SJCRH30 (cell line): ENCODE measurements at places on chromosomes 2 and 18. TPM values are rescaled to one million over a fixed set of nuclear protein-coding genes. Genes with fewer than 3 reads are reported as not detected.

DNA sequence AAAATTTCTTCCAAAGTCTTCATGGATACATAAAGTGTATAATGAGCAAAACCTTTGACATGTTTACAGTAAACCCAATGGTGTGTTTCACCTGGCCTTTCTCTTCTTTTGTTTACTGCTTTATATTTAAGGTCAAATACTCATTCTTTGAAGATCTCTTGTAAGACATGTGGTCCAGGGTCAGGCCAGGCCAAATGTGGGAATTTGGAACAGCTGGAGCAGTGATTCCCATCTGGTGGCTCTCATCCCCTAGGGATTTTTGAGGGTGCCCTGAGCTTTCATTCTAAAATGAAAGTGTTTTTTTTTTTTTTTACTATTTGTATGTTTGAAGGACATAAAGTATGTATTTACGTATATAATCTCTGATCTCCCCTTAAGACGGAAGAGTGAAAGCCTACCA, 13.8 kb upstream of the MGAT5 start:
- no peaks in the 10 kb centered on the region for H3K27me3 ChIP-seq
- peaks cover 4% of the 10 kb centered on the region; the same call in 1 of the 2 replicates for H3K36me3 ChIP-seq
- H3K4me1 ChIP-seq = peaks cover 12% of the 10 kb centered on the region
- DNase-seq = peak; percentile 67
- peak overlapping the region; percentile 19; the same call in 1 of the 2 replicates for H3K27ac ChIP-seq
- H3K4me3 ChIP-seq = no peak overlapping the region

- DNase-seq = no peak
- H3K4me1 ChIP-seq = no peaks in the 10 kb centered on the region
- no peak overlapping the region for H3K4me3 ChIP-seq
- no peaks in the 10 kb centered on the region for H3K36me3 ChIP-seq
Observed at GRCh38 chr2:61700464-61700863, 153.4 kb downstream of the FAM161A start.

DNA sequence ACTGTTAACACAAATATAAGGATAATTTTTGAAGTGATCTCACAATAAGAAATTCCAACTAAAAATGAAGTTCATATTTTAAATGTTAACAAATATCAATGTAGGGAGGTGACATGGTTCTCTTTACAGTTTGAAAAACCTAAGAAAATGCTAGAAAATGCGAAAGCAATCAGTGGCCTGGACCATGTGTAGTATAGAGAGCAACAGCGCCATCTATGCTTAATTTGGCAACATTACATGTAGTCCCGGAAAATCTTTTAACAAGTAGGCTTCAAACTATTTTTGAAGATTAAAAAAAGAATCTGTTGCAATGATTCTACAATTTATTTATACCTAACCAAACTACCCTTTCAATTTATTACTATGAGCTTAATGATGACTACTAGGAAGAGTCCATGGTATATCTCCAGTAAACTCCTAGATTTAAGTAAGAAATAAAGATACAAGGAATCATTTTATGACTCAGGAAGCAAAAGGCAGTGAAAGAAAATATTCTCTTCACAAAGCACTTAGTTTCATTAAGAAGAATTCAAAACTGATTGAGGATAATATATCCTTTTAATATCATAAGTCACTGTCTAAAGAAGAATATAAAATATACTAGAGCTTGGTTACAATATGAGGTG, 33.3 kb downstream of the NDUFA10 start:
- no peaks in the 10 kb centered on the region for H3K27me3 ChIP-seq
- H3K4me1 ChIP-seq = no peaks in the 10 kb centered on the region
- H3K36me3 ChIP-seq = peaks cover 31% of the 10 kb centered on the region
- no peak overlapping the region for H3K27ac ChIP-seq
- no peak overlapping the region for H3K4me3 ChIP-seq

Gene MAP2
- total RNA-seq = 59.3 and 63.3 TPM in 2 replicates

GRCh38 chr2:62499430-62500060, 6.5 kb downstream of the TMEM17 start:
- H3K36me3 ChIP-seq = no peaks in the 10 kb centered on the region
- H3K27ac ChIP-seq = no peak overlapping the region
- H3K27me3 ChIP-seq = no peaks in the 10 kb centered on the region
- no peak for DNase-seq
- no peak overlapping the region for H3K4me3 ChIP-seq
- H3K4me1 ChIP-seq = peaks cover 16% of the 10 kb centered on the region

Gene FKBP1B
- 41.8 and 47.2 TPM in 2 replicates for total RNA-seq

- no peak overlapping the region for H3K27ac ChIP-seq
- peak; percentile 54 for DNase-seq
- H3K36me3 ChIP-seq = no peaks in the 10 kb centered on the region
- H3K4me3 ChIP-seq = no peak overlapping the region
Observed at GRCh38 chr2:227188292-227188691, 23.9 kb downstream of the COL4A3 start.

DNA sequence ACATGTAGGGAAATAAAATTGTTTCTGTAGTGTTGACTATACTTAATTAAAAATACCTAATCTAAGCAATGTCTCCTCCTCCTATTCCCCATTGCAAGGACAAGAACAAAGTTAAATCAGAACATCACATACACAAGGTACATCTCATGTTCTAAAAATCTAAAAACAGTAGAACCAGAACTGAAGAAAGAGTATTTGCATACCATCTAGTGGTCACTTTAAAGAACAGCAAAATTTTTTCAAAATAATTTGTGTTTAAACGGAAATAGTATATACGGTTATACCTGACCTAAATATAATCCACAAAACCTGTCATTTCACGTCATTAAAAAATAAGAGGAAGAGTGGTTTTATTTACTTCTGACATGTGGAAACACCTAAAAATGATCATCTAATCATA, 294.3 kb upstream of the KCNH7 start:
- H3K27me3 ChIP-seq = no peaks in the 10 kb centered on the region
- no peaks in the 10 kb centered on the region for H3K4me1 ChIP-seq
- no peaks in the 10 kb centered on the region for H3K36me3 ChIP-seq
- no peak for DNase-seq
- H3K27ac ChIP-seq = no peak overlapping the region

DNA sequence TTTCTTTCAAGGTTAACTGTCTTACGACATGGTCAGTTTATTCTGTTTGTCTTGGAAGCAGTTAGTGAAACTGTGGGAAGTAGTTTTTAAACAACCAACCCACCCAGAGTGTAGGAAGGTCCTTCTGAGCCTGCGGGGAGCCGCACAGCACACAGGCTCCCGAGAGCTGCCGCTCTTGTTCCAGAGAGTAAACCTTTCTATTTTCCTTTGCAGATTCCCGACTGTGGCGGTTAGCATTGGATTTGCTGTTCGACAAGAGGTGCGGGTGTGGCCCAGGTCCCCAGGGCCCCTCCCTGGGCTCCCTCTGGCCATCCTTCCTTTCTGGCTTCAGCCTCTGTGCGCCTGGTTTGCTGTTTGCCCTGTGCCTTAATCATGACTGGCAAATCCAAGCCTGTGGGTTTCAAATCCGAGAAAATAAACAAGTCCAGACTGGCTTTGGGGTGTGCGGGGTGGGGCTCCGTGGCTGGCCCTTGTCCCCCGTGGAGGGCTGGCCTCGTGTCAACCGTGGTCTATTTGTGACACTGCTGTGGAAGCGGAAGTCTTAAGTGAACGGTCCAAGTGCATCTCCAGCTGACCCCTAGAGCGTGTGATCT, 30.7 kb downstream of the IMPA2 start:
- H3K36me3 ChIP-seq = no peaks in the 10 kb centered on the region
- no peaks in the 10 kb centered on the region for H3K27me3 ChIP-seq
- no peak overlapping the region for H3K4me3 ChIP-seq
- no peak for DNase-seq
- H3K4me1 ChIP-seq = no peaks in the 10 kb centered on the region
- H3K27ac ChIP-seq = no peak overlapping the region

DNA sequence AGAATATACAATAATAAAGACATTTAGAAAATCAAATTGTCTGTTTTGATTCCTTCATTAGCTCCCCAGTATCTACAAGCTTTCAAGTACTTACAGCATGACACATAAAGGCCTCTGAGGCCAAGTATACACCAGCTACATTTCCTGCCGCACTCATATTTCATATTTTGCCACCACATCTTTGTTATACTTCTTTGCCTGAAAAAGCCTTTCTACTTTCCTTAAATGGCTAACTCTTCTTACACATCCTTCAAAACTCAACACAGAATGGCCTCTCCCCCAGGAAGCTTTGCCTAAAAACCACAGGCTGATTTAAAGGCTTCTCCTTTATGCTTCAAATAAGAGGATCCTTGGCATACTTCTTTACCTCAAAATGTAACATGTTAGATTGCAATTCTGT, 4.5 kb downstream of the STK17B start:
- H3K4me3 ChIP-seq = peak overlapping the region; percentile 99
- peaks cover 38% of the 10 kb centered on the region for H3K4me1 ChIP-seq
- peak; percentile 70 for DNase-seq
- peaks cover 69% of the 10 kb centered on the region for H3K36me3 ChIP-seq
- H3K27me3 ChIP-seq = no peaks in the 10 kb centered on the region

Gene LAMA3
- total RNA-seq = 0.04 and 0.08 TPM in 2 replicates
